ENCODE measurements at places on chromosomes 11 and 22.

GRCh38 chr11:2540992-2541680, 96.3 kb downstream of the KCNQ1 start:
- H3K4me1 ChIP-seq: no peaks in the 10 kb centered on the region
- DNase-seq: no peak
- no peak overlapping the region for H3K4me3 ChIP-seq
- no peaks in the 10 kb centered on the region for H3K36me3 ChIP-seq
- no peaks in the 10 kb centered on the region for H3K27me3 ChIP-seq
- no peak overlapping the region for H3K27ac ChIP-seq

DNA sequence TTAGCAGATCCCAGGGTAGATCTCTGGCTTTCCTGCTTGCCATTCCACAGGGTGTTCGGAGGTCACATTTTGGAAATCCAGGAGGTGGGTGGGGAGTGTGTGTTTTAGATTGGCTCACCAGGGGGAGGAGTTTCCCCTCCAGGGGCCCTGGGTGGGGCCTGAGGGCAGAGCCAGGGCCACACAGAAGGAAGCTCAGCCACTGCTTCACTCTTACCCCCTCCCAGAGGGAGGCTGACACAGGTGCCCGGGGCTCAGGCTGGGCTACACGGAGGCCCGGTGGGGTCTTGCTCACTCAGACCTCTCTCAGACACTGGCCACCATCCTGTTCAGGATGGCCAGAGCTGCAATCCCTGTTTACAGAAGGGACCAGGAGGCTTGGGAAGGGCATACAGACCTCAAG, 2.5 kb downstream of the WNT7B start:
- H3K4me3 ChIP-seq: no peak overlapping the region
- H3K27me3 ChIP-seq: peaks cover 33% of the 10 kb centered on the region
- no peak for DNase-seq
- no peak overlapping the region for H3K27ac ChIP-seq
- peaks cover 8% of the 10 kb centered on the region for H3K4me1 ChIP-seq

DNA sequence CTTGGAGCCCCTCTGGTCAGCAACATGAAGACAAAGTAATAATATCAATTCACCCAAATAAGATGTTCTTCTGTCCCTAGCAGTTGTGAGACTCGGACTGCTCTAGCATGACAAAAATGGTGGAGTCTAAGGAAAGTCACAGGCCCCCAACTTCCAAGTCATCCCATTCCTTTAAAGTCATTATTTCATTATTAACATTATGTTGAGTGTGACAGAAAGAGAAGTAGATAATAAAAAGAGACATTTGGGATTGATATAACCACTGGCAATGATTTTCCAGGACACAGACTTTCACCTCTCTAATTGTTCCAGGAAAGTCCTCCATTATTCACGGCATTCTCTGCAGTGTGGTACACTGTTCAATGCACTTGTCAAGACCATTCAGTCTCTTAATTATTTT, 1533.0 kb upstream of the TENM4 start:
- H3K36me3 ChIP-seq: no peaks in the 10 kb centered on the region
- H3K27ac ChIP-seq: no peak overlapping the region
- H3K27me3 ChIP-seq: no peaks in the 10 kb centered on the region
- DNase-seq: no peak
- no peak overlapping the region for H3K4me3 ChIP-seq
- H3K4me1 ChIP-seq: no peaks in the 10 kb centered on the region

- no peaks in the 10 kb centered on the region for H3K27me3 ChIP-seq
- H3K4me1 ChIP-seq: no peaks in the 10 kb centered on the region
- H3K36me3 ChIP-seq: no peaks in the 10 kb centered on the region
Measured at GRCh38 chr22:50710221-50710620, 27.8 kb upstream of the ACR start.

GRCh38 chr11:65128182-65129145, 5.9 kb downstream of the SYVN1 start:
- DNase-seq: no peak
- H3K4me3 ChIP-seq: no peak overlapping the region
- no peaks in the 10 kb centered on the region for H3K27me3 ChIP-seq
- H3K27ac ChIP-seq: no peak overlapping the region

DNA sequence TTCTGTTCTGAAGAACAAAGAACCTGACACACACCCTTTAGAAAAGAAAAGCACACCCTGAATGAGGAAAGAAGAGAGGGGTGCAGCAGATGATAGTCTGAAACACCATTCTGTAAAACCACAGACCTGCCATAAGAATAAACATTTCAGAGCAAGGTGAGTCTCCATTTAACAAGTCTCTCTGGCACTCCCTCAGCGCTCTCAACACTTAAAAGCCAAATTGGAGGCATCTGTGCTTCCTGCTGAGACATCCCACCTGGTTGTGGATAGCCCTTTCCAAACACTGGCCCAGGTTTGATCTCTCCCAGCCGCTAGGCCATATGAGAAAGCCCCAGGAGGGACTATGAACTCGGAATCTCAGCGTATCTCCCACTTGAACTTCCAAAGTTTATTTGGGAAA, 36.3 kb downstream of the ETS1 start:
- no peaks in the 10 kb centered on the region for H3K36me3 ChIP-seq
- no peak for DNase-seq
- H3K4me3 ChIP-seq: no peak overlapping the region
- H3K4me1 ChIP-seq: peaks cover 65% of the 10 kb centered on the region

GRCh38 chr11:133047036-133047770, 485.1 kb downstream of the OPCML start:
- no peak for DNase-seq
- no peaks in the 10 kb centered on the region for H3K27me3 ChIP-seq
- no peaks in the 10 kb centered on the region for H3K4me1 ChIP-seq

GRCh38 chr11:66845143-66845875, 2.1 kb downstream of the RCE1 start:
- no peak for DNase-seq
- peaks cover 32% of the 10 kb centered on the region for H3K4me1 ChIP-seq
- H3K27me3 ChIP-seq: no peaks in the 10 kb centered on the region
- peaks cover 6% of the 10 kb centered on the region for H3K36me3 ChIP-seq

DNA sequence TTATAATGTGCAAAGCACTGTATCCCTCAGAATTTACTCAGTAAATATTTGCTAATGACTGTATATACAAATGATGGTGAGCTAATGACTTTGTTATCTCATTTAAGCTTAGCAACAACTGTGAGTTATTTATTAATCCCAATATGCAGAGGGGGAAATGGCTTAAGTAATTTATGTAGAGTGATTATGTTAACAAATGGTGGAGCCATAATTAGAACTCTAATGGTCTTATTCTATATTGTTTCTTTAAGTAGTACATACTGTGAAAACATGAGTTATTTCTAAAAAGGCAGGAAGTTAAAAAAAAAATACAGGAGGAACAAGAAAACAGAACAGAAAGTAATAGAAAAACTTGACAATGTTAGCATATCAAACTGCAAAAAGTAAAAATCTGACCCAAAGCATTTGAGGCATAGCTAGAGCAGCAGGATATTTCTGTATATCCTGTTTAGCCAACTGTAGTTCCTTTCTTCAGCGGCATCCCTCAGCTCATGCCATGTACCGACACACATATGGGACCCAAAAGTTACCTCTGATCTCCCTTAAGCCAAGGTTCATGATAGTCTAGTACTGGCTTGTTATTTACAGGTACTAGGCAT, 94.2 kb downstream of the FCHSD2 start:
- no peak overlapping the region for H3K4me3 ChIP-seq
- H3K36me3 ChIP-seq: no peaks in the 10 kb centered on the region
- H3K27ac ChIP-seq: no peak overlapping the region
- no peak for DNase-seq
- H3K4me1 ChIP-seq: peaks cover 13% of the 10 kb centered on the region

DNA sequence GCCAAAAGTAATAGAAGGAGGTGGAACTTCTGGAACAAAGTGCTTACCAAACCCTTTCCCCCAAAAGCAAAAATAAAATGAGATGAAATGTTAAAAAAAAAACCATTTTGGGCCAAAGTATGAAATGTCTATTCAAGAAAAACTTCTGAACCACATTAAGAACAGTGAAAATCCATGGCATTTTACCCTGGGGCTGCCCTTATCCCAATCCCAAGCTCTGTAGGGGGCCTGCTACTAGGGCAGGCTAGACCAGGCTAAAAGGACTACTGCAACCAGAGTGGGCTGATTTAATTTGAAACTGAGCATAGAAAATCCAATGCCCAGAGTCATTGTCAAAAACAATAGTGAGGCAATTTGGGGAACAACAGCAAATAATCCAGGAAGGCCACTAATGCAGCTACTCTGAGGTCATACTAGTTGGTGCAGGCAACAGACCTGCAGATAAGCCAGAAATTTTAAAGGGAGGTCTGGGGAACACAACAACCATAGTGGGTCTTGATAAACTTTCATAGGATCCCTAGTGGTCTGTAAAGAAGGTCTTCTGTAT, 99.4 kb downstream of the RELT start:
- no peak for DNase-seq
- no peaks in the 10 kb centered on the region for H3K36me3 ChIP-seq
- H3K27ac ChIP-seq: no peak overlapping the region
- no peak overlapping the region for H3K4me3 ChIP-seq

DNA sequence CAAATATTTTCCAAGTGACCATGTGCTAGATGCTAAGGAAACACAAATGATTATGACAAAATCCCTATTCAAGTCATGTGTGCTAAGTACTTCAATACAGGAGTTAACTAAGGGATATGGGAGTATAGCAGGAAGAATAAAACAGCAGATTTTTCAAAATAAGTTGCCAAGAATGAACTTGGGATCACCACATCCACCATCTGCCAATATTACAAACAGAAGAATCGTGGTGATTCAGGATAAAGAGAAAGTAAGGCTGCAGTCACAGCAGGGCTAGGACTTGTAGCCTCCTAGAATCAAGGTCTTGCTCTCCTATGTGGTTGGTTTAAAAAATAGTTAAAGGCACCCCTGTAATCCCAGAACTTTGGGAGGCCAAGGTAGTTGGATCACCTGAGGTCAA, 34.3 kb downstream of the MRTFA start:
- no peak for DNase-seq
- H3K36me3 ChIP-seq: no peaks in the 10 kb centered on the region
- H3K4me1 ChIP-seq: peaks cover 9% of the 10 kb centered on the region
- H3K27me3 ChIP-seq: no peaks in the 10 kb centered on the region

- H3K36me3 ChIP-seq: no peaks in the 10 kb centered on the region
- no peak overlapping the region for H3K4me3 ChIP-seq
- H3K27me3 ChIP-seq: no peaks in the 10 kb centered on the region
- H3K27ac ChIP-seq: no peak overlapping the region
- peaks cover 6% of the 10 kb centered on the region for H3K4me1 ChIP-seq
- DNase-seq: no peak
Measured at GRCh38 chr11:44223238-44223637, 86.7 kb downstream of the ALX4 start.

GRCh38 chr11:27468209-27468994, 4.2 kb downstream of the LGR4 start:
- no peaks in the 10 kb centered on the region for H3K36me3 ChIP-seq
- DNase-seq: no peak
- H3K27me3 ChIP-seq: no peaks in the 10 kb centered on the region
- H3K27ac ChIP-seq: no peak overlapping the region

GRCh38 chr11:35594680-35595079, 23.6 kb upstream of the FJX1 start:
- H3K4me1 ChIP-seq: no peaks in the 10 kb centered on the region
- no peaks in the 10 kb centered on the region for H3K36me3 ChIP-seq
- no peak for DNase-seq
- H3K27me3 ChIP-seq: no peaks in the 10 kb centered on the region

DNA sequence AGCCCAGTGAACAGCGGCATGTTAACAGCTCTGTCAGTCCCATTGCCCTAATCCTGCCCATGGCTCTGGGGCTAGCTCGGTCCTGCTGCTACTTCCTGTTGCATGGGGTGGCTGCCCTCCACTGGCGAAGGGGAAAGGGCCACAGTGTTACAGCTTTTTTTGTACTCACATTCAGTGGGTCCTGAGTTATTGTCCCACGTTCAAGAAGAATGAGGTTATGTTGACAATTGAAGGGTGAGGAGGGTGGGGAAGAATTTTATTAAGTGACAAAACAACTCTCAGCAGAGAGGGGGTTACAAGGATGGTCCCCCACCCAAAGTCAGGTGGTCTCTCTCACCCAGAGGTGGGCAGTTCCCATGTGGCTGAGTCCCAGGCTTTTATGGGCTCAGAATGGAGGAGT, 17.7 kb upstream of the MS4A7 start:
- no peak overlapping the region for H3K4me3 ChIP-seq
- no peaks in the 10 kb centered on the region for H3K27me3 ChIP-seq
- H3K27ac ChIP-seq: no peak overlapping the region
- no peaks in the 10 kb centered on the region for H3K36me3 ChIP-seq
- no peaks in the 10 kb centered on the region for H3K4me1 ChIP-seq
- no peak for DNase-seq

DNA sequence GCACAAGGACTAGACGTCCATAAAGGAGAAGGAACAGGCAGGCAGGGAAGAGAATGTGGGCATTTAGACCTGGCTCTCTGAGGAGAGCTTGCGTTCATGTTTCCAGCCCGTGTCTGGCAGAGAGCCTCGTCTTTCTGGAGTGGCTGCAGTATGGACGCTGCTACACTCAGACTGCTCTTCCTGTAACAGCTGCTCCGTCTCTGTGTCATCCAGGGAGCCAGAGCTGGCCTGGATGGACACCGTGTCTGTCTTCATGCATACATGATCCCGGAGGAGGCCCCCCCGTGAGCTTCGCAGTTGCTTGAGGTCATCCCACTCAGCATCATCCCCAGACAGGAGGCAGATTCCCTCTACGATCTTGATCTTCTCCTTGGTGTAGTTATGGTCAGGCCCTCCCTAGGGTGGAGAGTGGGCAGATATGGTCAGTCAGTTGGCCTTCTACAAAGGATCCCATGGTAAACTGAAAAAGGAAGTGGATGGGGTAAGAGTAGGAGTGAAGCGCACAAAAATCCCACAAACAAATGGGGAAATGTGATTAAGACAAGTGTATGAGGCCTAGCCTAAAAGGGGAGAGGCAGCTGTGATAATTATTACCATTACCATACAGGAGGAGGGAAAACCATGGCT, 13.0 kb upstream of the CKAP5 start:
- DNase-seq: no peak
- H3K36me3 ChIP-seq: no peaks in the 10 kb centered on the region
- no peaks in the 10 kb centered on the region for H3K4me1 ChIP-seq
- no peaks in the 10 kb centered on the region for H3K27me3 ChIP-seq
- no peak overlapping the region for H3K27ac ChIP-seq

- H3K27ac ChIP-seq: no peak overlapping the region
- no peak for DNase-seq
- H3K4me3 ChIP-seq: no peak overlapping the region
- H3K27me3 ChIP-seq: no peaks in the 10 kb centered on the region
- no peaks in the 10 kb centered on the region for H3K4me1 ChIP-seq
Measured at GRCh38 chr11:120270386-120270785, 30.4 kb downstream of the POU2F3 start.
